Uterus (tissue), 4 donors: ENCODE measurements at places on chromosomes 16 and 17. TPM values are rescaled to one million over a fixed set of nuclear protein-coding genes. Genes with fewer than 3 reads are reported as not detected.

The CACNG5 gene
- total RNA-seq = 6.6 TPM

The PPY gene
- total RNA-seq = not detected

- no peak for DNase-seq
These were observed 151.7 kb downstream of the RBFOX3 start for GRCh38 chr17:79459003-79459655.

The GFAP gene
- not detected for total RNA-seq

The ELP5 gene
- 53.4 TPM for total RNA-seq

DNA sequence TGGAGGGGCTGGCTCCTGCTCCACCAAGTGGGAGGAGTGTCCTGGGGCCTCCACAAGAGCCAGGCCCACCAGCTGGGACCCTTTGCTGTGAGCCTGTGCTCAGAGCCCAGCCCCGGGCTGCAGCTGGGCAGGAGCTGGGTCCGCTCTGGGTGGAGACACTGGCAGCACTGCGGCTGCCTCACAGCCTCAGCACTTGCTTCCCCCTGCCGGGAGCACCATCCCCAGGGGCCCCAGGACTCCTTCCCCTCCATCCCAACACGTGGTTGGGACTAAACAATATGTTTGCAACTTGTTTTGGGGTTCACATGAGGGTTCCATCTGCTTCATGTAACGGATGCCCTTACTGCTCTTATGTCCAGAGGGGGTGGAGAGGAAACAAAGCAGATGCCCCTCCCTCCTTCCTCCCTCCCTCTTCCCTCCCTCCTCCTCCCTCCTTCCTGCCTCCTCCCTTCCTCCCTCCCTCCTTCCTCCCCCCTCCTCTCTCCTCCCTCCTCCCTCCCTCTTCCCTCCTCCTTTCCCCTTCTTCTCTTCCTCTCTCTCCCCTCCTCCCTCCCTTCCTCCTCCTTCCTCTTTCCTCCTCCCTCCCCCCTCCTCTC lies 16.3 kb upstream of the CBFA2T3 start:
- DNase-seq = no peak

The PMFBP1 gene
- total RNA-seq = not detected

The KRTAP9-9 gene
- not detected for total RNA-seq

- DNase-seq = no peak
These were observed 4.2 kb downstream of the ITGB3 start for GRCh38 chr17:47257651-47258339.

- no peak for DNase-seq
These were observed 39.2 kb downstream of the ZNF778 start for GRCh38 chr16:89256651-89257254.
